ENCODE measurements at places on chromosomes 6 and 20. TPM values are rescaled to one million over a fixed set of nuclear protein-coding genes. Genes with fewer than 3 reads are reported as not detected.

The GGTLC1 gene
- total RNA-seq = not detected

The RIPPLY2 gene
- not detected for total RNA-seq

The CAGE1 gene
- total RNA-seq = not detected

The SCGN gene
- total RNA-seq = 0.89 TPM

The FAM217A gene
- not detected for total RNA-seq

The CNKSR3 gene
- 8.5 TPM for total RNA-seq

The LPA gene
- not detected for total RNA-seq

The OTOR gene
- not detected for total RNA-seq

The COL9A1 gene
- 1.8 TPM for total RNA-seq

The CST7 gene
- total RNA-seq = 9.4 TPM

GRCh38 chr6:115131709-115132490 lies 789.1 kb upstream of the HS3ST5 start:
- DNase-seq = no peak

DNA sequence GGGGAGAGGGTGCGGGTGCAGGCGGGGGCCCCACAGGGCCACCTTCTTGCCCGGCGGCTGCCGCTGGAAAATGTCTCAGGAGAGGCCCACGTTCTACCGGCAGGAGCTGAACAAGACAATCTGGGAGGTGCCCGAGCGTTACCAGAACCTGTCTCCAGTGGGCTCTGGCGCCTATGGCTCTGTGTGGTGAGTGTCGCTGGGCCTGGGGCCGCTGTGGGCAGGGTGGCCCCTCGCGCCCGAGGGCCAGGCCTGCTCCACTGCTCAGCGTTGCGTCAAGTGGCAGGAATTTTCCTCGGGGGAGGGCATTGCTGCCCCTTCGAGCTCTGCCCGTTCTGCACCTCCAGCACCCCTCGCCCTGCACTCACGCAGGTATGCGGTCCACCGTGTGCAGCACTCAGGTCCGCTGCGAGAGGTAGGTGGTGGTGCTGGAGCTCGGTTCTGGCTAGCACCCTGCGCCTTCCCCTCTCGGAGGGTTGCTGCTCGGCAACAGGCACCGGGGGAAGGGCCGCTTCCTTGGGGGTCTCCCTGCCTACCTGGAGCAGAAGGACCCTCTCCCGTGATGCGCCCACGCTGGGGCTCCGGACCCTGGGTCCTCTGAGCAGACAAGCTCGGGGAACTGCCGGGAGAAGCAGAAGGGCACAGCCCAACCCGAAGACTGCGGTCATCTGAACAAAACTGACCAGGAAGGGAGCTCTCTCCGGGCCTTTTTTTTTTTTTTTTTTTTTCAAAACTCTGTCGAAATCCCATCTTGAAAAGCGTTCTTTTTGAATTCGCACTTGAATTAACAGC lies 674 bp downstream of the MAPK14 start:
- no peak for DNase-seq

- no peak for DNase-seq
These were observed 51.5 kb upstream of the MTHFD1L start for GRCh38 chr6:150813993-150814359.

- DNase-seq = no peak
These were observed 2.2 kb upstream of the TAP2 start for GRCh38 chr6:32840604-32841246.

DNA sequence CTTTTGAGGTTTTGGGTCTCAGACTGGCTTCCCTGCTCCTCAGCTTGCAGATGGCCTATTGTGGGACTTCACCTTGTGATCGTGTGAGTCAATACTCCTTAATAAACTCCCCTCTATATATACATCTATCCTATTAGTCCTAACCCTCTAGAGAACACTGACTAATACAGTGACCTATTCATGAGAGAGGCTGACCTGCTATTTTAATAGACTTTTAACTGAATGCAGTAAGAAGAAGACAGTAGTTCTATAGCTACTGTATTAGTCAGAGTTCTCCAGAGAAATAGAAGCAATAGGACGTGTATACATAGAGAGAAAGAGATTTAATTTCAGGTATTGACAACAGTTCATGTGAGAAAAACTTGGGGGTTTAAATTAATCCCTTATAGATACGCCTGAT lies 53.3 kb upstream of the SMLR1 start:
- no peak for DNase-seq

DNA sequence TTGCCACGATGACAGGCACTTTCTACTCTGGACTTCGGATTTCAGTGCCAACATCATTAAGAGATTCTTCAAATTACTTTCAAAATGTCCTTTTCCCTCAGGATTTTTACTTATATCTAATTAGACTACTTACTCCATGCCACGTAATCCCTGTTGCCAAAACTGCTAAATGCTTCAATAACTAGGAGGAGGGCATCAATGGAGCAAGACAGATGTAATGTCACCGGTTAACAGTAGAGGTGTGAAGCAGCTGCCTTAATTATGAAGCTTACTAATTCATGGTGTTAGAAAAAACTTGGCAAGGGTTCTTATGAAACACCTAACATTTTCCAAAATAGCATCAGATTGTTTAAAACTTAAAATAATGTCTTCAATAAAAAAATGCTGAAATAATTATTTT lies 111.2 kb upstream of the SIM1 start:
- no peak for DNase-seq

DNA sequence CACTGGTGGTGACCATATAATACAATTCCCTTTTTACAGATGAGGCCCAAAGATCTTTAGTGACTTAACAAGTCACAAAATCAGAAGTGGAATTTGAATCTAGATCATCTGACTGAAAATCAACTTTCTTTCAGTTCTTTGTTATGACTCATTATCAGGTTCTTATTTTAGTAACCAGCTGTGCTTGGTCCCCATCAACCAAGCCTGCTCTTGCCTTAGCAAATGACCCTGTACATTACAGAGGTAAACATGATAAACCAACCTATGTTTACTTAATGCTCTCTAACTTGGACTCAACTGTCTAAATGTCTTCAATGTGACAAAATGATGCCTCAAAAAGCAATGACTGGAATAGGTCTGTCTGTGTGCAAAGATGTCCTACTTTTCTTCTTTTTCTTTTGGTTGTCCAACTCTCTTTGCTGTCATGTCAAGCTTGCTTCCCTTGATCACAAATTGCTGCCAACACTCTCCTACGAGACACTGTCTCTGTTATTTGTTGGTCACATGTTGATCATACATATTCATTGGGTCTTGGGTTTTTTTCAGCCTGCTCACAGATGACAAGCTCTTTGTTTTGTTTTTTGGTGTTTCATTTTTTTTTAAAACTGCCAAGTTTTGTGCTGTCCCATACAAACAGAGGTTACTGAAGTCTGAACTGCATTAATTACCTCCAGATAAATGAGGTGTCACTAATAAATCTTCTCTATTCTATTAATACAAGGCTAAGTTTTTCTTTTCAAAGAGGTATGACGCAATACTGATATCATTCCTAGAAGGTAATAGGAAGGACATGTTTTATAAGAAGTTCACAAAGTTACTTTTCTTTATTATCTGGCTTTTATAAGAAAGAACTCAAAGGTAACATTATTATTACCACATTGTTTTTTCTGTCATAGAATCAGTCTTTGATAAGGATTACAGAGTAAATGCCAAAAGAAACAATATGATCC lies 62.2 kb upstream of the PLN start:
- DNase-seq = no peak

DNA sequence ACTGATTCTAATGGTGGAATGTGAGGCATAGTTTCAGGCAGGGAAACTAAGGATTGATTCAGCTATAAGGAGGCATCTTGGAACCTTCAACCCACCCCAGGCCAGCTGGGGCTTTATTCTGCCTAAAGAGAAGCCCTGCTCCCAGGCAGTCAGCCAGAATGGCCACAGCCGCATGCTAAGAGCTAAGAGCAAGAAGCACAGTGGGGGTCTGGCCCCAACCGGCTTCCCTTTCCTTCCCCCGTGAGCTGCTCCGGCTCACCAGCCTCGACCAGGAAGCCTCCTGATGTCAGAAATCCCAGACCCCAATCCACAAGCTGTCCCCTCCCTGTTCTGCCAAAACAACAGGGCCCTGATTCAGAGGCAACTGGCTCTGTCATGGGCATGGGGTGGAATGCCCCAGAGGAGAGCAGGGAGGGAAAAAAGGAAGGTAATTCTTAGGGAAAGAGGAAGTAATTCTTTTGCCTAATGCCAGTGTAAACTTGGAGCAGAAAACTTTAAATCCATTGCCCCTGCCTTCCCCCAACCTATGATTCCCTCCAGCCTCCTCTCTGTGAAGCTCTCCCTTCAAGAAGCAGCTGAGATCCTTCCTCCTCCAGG lies 6.9 kb downstream of the GRM4 start:
- no peak for DNase-seq

DNA sequence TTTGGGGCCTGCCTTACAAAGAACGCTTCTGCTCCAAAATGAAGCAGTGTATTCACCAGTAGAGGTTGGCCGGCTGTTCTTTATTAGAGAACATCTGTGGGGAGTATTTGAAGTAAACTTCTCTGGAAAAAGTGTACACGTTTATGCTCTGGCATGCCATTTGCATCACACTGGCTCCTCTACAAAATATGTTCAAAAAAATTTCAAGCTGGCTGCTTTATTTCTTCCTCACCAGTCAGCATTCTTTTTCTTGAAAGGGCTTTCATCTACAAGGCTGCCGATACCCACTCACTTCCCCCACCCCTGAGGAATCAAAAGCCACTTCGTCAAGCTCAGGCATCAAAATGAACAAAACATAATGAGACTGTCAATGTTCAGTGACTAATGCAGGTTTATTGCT lies 294.1 kb downstream of the TFAP2B start:
- no peak for DNase-seq

- peak; percentile 43 for DNase-seq
These were observed 18.8 kb downstream of the MRAP2 start for GRCh38 chr6:84052204-84052882.

GRCh38 chr20:47585087-47585747 lies 83.5 kb downstream of the NCOA3 start:
- DNase-seq = no peak

- peak; percentile 2 for DNase-seq
These were observed 187.4 kb upstream of the PRND start for GRCh38 chr20:4534315-4534714.

DNA sequence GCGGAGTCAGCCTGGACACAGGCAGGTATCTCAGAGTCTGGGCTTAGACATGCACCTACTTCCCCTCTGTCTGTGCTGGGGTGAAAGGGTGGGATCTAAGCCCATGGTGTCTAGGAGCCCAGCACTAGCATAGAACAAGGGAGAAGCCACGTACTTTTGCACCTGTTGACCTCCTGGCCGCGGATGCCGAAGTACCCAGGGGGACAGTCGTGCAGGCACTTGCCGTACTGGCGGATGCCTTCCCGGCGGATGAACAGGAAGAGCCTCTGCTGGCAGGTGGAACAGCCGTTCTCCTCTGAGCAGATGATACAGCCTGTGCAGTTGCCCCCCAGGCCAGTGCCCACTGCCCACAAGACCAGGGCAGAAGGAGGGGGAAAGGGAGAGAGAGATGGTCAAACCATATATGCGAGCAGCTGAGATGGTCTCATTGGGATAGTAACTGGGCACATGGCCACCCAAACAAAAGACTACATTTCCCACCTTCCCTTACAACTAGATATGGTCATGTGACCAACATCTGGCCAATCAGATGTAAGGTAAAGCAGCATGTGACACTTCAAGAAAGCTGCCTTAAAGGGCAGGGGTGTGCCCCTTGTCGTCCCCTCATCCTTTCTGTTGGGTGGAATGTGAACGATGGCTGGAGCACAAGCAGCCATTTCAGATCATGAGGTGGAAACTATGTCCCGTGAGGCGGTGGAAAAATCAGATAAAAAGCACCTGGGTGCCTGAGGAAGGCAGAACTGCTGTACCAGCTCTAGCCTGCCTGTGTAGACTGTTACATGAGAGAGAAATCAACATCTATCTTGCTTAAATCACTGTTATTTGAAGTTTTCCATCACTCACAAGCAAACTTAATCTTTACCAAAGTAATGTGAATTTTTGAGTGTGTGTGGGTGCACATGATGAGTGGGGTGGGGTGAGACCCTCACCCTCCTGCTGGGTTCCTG lies 34.0 kb downstream of the RSPO4 start:
- no peak for DNase-seq

DNA sequence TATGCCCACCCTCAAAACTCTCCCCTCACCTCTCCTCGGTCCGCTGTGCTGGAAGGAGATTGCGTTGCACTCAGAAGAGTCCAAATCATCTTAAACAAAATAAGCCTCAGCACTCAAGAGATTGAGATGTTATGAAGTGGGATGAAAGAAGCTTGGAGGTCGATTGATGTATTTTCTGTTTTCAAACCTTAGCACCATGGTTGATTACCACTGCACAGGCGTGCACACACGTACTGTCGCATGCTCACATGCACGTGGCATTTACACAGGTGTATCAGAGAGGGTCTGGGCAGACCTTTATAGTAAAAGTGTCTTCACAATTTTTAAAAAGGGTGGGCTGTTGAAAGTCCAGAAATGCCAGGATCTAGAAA lies 612 bp upstream of the AGPAT4 start:
- no peak for DNase-seq

GRCh38 chr6:42532038-42532669 lies 31.7 kb upstream of the UBR2 start:
- no peak for DNase-seq

DNA sequence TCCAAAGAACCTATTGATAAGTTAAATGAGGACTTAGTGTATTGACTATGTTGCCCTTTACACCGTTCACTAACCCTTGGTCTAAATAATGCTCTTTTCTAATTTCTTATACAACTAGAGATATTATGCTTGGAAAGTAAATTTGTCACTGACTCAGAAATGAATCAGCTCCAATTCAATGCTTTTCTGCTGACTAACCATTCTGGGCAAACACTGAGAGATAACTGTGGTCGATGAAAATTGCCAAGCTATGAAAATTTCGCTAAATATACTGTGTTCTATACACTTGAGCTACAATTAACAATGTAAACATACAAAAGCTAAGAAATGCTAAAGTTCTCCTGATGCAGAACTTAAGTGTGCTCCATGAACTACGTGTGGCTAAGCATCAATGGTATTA lies 23.1 kb upstream of the FBXO9 start:
- peak; percentile 52 for DNase-seq

GRCh38 chr20:31569163-31570020 lies 35.7 kb upstream of the ID1 start:
- no peak for DNase-seq

- no peak for DNase-seq
These were observed 6.1 kb upstream of the RWDD1 start for GRCh38 chr6:116564921-116565872.

GRCh38 chr6:43909474-43910148 lies 139.6 kb downstream of the VEGFA start:
- DNase-seq = no peak

- DNase-seq = no peak
These were observed 119.5 kb upstream of the KCNG1 start for GRCh38 chr20:51142448-51142847.

GRCh38 chr20:40617594-40617993 lies 71.4 kb downstream of the MAFB start:
- no peak for DNase-seq
